ENCODE measurements at places on chromosomes 1 and 21.

DNA sequence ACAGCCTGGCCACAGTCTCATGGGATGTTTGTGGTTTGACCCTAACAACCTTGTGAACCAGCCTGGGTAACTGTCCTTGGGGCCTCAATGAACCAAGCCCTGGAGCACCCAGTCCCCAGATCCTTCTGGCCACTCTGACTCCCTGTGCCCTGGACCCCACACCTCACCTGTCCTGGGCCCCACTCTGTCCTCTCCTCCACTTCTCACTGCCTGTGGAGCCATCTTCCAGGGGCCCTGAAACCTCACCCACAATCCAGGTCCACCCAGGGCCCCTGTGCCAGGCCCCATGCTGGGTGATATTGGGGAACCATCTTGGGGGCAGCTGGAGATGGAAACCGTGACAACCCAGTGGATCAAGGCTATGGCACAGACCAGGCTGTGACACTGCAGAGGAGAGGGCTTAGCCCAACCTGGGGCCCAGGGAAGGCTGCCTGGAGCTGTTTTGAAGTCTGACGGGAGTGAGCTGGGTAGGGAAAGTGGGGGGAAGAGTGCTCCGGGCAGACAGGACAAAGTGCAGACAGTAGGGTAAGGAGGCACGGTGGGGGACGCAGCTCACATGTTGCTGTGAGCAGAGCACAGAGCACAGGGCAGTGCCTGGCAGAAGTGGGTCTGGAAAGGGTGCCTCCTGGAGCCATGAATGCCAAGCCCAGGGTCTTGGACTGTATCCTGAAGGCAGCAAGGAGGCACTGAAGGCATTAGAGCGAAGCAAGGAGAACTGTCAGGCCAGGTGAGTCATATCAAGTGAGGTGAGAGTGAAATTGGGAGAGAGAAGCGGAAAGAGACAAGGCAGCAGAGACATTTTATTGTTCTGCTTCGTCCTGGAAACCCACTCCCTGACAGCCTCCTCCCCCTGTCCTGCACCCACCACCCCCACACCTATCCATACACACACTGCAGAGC, 12.1 kb upstream of the LRP8 start:
- no peak for DNase-seq

GRCh38 chr1:42735477-42736105, 4.4 kb downstream of the CLDN19 start:
- no peak for DNase-seq

GRCh38 chr1:246365708-246366107, 141.4 kb downstream of the SMYD3 start:
- DNase-seq, result no peak

DNA sequence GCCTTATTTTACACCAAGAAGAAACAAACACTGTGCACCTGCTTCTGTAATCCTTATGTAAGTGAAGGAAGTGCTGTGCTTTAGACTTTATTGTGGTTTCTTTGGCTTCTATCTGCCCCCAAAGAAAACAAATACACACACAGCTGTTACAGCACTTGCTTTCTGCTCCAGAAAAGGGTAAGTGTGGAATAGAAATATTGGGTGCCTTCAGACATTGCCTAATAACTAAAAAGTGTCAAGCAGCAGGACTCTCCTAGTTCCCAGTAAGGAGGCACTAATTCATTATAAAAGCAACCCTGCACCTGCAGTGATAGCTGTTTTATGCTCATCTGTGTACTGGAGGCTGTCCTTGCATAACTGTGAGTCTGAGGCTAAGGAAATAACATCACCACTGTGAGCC, 23.4 kb upstream of the PRRX1 start:
- DNase-seq, result no peak

- peak; percentile 42 for DNase-seq
These were observed 18.0 kb downstream of the BMP8A start for GRCh38 chr1:39509360-39510009.

All from astrocyte of the cerebellum (primary cell).